ENCODE measurements at places on chromosomes 7 and 10. TPM values are rescaled to one million over a fixed set of nuclear protein-coding genes. Genes with fewer than 3 reads are reported as not detected.
A peak's percentile ranks its signal among the peaks of the same experiment; 100 is the strongest.

TMEM130 gene
- total RNA-seq: 5.0 TPM

EEF1AKMT2 gene
- 18.0 TPM for total RNA-seq

AKR1C4 gene
- total RNA-seq: not detected

NSUN5 gene
- total RNA-seq: 25.8 TPM

FAM241B gene
- 7.6 TPM for total RNA-seq

DGKB gene
- 1.5 TPM for total RNA-seq

SFRP4 gene
- total RNA-seq: 6.8 TPM

PHYHIPL gene
- 12.0 TPM for total RNA-seq

IDI2 gene
- total RNA-seq: not detected

INTS1 gene
- 91.3 TPM for total RNA-seq

GTF2I gene
- total RNA-seq: 241 TPM

CWF19L1 gene
- total RNA-seq: 25.0 TPM

FFAR4 gene
- 1.0 TPM for total RNA-seq

DENND2A gene
- total RNA-seq: 18.0 TPM

RAPGEF5 gene
- 67.8 TPM for total RNA-seq

DNA sequence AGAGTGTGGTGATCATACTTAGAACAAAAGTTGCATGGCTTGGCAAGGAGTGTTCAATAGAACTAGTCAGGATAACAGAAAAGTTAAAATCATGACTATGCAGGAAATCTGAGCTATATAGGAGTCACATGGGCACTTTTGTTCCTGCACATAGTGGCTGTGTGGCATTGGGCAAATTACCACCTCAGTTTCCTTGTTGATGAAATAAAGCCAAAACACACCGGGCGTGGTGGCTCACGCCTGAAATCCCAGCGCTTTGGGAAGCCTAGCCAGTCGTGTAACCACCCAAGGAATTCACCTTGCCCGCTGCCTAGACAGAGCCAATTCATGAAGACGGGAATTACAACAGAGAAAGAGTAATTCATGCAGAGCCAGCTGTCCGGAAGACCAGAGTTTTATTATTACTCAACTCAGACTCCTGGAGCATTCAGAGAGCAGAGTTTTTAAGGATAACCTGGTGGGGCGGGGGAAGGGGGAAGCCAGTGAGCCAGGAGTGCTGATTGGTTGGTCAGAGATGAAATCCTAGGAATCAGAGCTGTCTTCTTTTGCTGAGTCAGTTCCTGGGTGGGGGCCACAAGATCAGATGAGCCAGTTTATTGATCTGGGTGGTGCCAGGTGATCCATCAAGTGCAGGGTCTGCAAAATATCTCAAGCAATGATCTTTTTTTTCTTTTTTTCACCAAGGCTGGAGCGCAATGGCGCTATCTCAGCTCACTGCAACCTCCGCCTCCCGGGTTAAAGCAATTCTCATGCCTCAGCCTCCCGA, 6.4 kb upstream of the MKRN1 start:
- DNase-seq: no peak
- H3K27me3 ChIP-seq: no peaks in the 10 kb centered on the region
- H3K4me3 ChIP-seq: no peak overlapping the region
- no peaks in the 10 kb centered on the region for H3K4me1 ChIP-seq
- H3K27ac ChIP-seq: no peak overlapping the region

- DNase-seq: no peak
- H3K36me3 ChIP-seq: no peaks in the 10 kb centered on the region
- no peaks in the 10 kb centered on the region for H3K27me3 ChIP-seq
Measured at GRCh38 chr7:46029111-46029704, 108.1 kb upstream of the IGFBP3 start.

GRCh38 chr10:132868995-132869394, 73.4 kb downstream of the CFAP46 start:
- no peak overlapping the region for H3K27ac ChIP-seq
- no peaks in the 10 kb centered on the region for H3K27me3 ChIP-seq
- no peak overlapping the region for H3K4me3 ChIP-seq
- no peaks in the 10 kb centered on the region for H3K36me3 ChIP-seq

DNA sequence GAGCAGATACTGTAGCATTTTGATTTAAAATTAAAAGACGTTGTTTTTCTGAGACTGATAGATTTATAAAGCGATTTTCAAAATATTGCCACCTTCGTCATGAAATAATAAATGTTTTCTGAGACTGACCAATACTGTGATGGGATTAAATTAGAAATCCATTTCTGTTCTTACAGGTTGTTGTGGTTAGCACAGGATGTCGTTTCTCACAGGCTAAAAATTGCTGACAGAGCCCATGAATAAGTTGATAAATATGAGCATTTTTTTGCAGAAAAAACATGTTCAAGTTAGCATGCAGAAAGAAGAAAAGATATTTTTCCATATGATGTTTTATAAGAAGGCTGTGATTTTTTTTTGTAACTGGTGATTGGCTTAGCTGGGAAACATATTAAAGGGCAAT, 66.8 kb downstream of the POU6F2 start:
- H3K4me1 ChIP-seq: no peaks in the 10 kb centered on the region
- no peak for DNase-seq
- H3K4me3 ChIP-seq: no peak overlapping the region
- no peaks in the 10 kb centered on the region for H3K27me3 ChIP-seq
- no peak overlapping the region for H3K27ac ChIP-seq

GRCh38 chr10:74077416-74077815, 73.2 kb downstream of the AP3M1 start:
- H3K27ac ChIP-seq: no peak overlapping the region
- no peaks in the 10 kb centered on the region for H3K4me1 ChIP-seq
- H3K36me3 ChIP-seq: peaks cover 21% of the 10 kb centered on the region
- DNase-seq: no peak

GRCh38 chr10:13272164-13272571, 27.7 kb downstream of the PHYH start:
- peak; percentile 80 for DNase-seq
- H3K36me3 ChIP-seq: no peaks in the 10 kb centered on the region
- no peak overlapping the region for H3K27ac ChIP-seq
- H3K27me3 ChIP-seq: no peaks in the 10 kb centered on the region
- H3K4me1 ChIP-seq: no peaks in the 10 kb centered on the region

- peaks cover 25% of the 10 kb centered on the region for H3K4me1 ChIP-seq
- H3K27me3 ChIP-seq: no peaks in the 10 kb centered on the region
Measured at GRCh38 chr7:150823043-150823442, 22.5 kb downstream of the TMEM176A start.

GRCh38 chr10:34094146-34094696, 720.9 kb downstream of the PARD3 start:
- H3K4me1 ChIP-seq: no peaks in the 10 kb centered on the region
- no peaks in the 10 kb centered on the region for H3K27me3 ChIP-seq
- H3K36me3 ChIP-seq: no peaks in the 10 kb centered on the region
- DNase-seq: no peak

DNA sequence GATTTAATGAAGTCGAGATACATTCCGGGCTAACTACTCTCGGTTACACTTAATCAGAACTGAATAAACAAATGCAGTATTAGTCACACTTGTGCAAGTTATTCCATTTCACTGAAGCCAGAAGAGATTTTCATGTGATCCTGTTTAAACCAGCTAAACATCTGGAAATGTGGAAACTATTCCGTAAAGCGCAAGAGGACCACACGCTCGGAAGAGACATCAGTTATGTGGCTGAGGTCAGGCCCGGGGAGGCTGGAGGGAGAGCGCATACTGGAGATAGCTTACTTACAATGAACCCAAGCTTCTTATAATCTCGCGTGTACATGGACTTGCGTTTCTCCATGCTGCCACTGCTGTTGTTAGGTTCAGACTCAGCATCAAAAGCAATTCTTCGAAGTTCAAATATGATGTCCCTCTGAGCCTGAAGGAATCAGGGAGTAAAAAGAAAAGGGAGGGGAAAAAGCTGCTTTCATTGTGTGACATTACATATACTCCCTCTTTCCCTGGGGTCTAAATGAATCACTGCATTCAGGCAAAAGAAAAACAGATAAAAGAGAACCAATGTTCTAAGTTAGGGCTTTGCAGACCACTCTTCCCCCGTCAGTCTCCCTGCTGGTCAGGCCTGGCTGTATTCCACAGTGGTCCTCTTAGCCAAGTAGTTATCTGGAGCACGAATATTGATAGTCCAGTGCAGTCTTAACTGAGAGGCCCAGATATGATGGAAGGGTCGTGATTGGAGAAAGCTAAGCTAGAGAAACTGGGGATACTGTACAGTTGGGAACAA, 237.4 kb downstream of the ELMO1 start:
- no peaks in the 10 kb centered on the region for H3K36me3 ChIP-seq
- H3K27me3 ChIP-seq: no peaks in the 10 kb centered on the region
- H3K4me1 ChIP-seq: no peaks in the 10 kb centered on the region
- peak; percentile 47 for DNase-seq

GRCh38 chr7:26428571-26428970, 136.9 kb downstream of the SNX10 start:
- H3K4me1 ChIP-seq: no peaks in the 10 kb centered on the region
- no peaks in the 10 kb centered on the region for H3K27me3 ChIP-seq
- H3K36me3 ChIP-seq: no peaks in the 10 kb centered on the region
- DNase-seq: no peak

DNA sequence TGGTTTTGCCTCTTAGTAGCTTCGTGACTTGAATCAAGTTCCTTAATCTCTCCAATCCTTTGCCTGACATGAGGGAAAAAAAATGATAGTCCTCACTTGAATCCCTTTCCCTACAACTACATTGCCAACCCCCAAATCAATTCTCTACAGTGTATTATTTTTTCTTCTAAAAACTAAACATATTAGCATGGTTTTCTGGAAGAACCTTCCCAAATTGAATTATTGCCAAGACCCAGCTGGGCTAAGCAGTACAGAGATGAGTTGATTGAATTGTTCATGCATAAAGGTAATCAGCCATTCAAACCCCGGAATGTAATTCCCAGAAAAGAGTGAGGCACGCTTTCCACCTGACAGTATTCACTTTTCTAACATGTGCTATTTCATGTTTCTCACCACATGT, 155.6 kb upstream of the AGR3 start:
- no peaks in the 10 kb centered on the region for H3K4me1 ChIP-seq
- H3K4me3 ChIP-seq: no peak overlapping the region
- no peaks in the 10 kb centered on the region for H3K36me3 ChIP-seq
- DNase-seq: no peak

DNA sequence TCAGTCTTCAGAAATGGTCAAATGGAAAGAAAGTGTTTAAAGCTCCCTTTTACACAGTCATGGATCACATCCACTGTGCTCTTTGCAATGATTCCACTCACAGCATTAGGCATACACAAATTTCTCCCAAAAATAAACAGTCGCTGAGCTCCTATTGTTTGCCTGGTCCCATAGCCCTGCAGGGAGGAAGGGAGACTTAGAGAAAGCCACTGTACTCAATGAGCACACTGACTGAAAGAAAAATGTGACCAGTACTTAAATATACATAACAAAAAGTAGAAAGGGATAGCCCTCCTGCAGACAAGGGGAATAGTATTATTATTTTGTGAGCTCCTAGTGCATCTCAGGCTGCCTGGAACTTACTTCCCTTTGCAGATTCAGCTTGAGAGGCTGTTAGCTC, 853.2 kb downstream of the GRID1 start:
- H3K4me1 ChIP-seq: no peaks in the 10 kb centered on the region
- no peaks in the 10 kb centered on the region for H3K27me3 ChIP-seq
- no peak overlapping the region for H3K4me3 ChIP-seq
- no peak for DNase-seq
- no peak overlapping the region for H3K27ac ChIP-seq
- no peaks in the 10 kb centered on the region for H3K36me3 ChIP-seq

GRCh38 chr10:115118346-115118745, 25.2 kb downstream of the ATRNL1 start:
- no peak for DNase-seq
- no peaks in the 10 kb centered on the region for H3K36me3 ChIP-seq
- H3K27me3 ChIP-seq: no peaks in the 10 kb centered on the region
- H3K27ac ChIP-seq: no peak overlapping the region

DNA sequence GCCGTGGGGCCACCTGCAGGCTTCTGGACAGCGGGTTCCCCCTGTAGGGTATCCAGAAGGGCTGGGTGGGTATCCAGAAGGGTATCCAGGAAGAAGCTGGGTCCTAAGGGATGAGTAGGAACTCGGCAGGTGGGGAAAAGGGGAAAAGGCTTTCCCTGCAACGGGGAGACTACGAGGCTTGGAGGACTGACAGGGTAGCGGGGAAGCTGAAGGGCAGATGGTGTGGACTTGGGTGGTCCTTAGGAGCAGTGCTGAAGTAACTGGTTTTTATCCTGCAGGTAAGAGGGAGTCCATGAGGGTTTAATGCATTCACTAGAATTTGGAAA, 525 bp downstream of the UBE2D4 start:
- peak overlapping the region; percentile 98 for H3K4me3 ChIP-seq
- H3K27me3 ChIP-seq: no peaks in the 10 kb centered on the region
- DNase-seq: no peak
- H3K27ac ChIP-seq: peak overlapping the region; percentile 96

- H3K36me3 ChIP-seq: no peaks in the 10 kb centered on the region
- H3K4me3 ChIP-seq: no peak overlapping the region
- H3K27ac ChIP-seq: no peak overlapping the region
- H3K4me1 ChIP-seq: no peaks in the 10 kb centered on the region
Measured at GRCh38 chr10:2748287-2748686, 319.1 kb upstream of the PFKP start.

GRCh38 chr10:102120991-102121738, 997 bp upstream of the LDB1 start:
- peak; percentile 93 for DNase-seq
- H3K4me1 ChIP-seq: peaks cover 33% of the 10 kb centered on the region
- peak overlapping the region; percentile 84 for H3K4me3 ChIP-seq
- no peaks in the 10 kb centered on the region for H3K36me3 ChIP-seq
- peak overlapping the region; percentile 99 for H3K27ac ChIP-seq
- H3K27me3 ChIP-seq: no peaks in the 10 kb centered on the region

- no peaks in the 10 kb centered on the region for H3K36me3 ChIP-seq
- DNase-seq: no peak
- H3K4me3 ChIP-seq: no peak overlapping the region
- no peaks in the 10 kb centered on the region for H3K27me3 ChIP-seq
Measured at GRCh38 chr10:60466267-60467201, 76.9 kb upstream of the ANK3 start.

DNA sequence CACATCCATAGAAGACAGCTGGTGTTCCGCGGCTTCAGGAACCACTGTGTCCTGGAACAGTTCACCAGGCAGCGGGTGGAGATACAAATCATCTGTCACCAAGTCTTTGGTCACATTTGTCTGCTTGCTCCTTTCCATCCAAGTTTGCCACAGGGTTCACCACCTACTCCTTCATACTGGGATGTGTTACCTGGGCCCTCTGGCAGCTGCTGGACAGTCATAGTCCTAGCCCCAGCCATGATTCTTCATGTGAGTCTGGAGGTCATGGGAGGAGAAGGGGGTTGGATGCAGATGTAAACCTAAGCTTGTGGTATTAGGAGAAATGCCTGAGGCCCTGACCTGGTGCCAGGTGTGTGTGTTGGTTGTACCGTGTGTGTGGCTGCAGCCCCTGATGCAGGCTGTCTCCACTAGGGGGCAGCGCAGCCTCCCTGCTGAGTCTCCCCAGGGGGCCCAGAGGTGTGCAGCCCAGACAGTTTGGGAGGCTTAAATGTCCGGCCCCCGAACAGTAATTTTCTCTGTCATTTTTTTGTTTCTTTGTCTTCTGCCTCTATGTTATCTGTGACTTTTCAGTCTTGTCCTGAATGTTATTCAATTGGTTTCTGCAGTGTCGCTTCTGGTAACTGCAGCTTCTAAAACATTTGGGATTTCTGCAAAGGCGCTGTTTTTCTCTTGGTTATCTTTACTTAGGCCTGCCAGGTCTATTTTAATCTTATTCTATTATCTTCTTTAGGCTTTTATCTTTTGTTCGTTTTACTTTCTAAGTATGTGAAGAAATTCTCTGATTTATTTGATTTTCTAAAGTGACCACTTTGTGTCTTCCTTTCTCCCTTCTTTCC, 14.8 kb downstream of the NPS start:
- no peaks in the 10 kb centered on the region for H3K36me3 ChIP-seq
- H3K27ac ChIP-seq: no peak overlapping the region
- H3K4me3 ChIP-seq: no peak overlapping the region
- no peaks in the 10 kb centered on the region for H3K4me1 ChIP-seq

- no peaks in the 10 kb centered on the region for H3K36me3 ChIP-seq
- DNase-seq: no peak
- no peaks in the 10 kb centered on the region for H3K4me1 ChIP-seq
Measured at GRCh38 chr7:33185786-33186185, 56.4 kb downstream of the BBS9 start.

All from kidney (tissue), 22 donors.